Activated gamma-delta T cell treated with anti-CD3 and anti-CD28 coated beads, Interleukin-2, amount 50 U/mL, for 16 hours (primary cell): ENCODE measurements at places on chromosomes 7 and 10.

DNA sequence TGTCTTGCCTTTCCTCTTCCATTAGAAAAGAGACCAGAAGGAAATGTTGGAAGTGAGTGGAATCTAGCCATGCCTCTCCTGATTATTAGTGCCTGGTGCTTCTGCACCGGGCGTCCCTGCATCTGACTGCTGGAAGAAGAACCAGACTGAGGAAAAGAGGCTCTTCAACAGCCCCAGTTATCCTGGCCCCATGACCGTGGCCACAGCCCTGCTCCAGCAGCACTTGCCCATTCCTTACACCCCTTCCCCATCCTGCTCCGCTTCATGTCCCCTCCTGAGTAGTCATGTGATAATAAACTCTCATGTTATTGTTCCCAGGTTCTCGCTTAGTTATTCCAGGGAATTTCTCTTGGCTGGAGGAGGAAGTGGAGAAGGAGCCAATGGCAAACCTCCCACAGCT lies 4.2 kb downstream of the TMEM176A start:
- no peak for DNase-seq

DNA sequence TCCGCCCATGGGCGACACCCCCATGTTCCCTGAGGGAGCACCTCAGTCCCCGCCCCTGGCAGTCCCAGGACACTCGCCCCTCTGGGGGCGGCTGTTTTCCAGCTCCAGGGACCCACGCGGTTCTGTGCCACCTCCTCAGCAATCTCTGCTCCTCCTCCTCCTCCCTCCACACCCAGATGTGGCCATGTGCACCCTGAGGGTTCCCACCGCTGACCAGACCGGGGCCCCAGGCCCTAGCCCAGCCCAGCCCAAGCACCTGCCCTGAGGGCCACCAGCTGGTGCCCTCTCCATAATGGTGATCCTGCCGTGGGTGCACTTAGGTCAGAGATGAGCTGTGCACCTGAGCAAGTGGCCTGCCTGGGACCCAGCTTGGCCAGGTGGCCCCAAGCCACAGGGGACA lies 25.1 kb downstream of the AP5Z1 start:
- DNase-seq = no peak

- no peak for DNase-seq
Observed at GRCh38 chr7:115224922-115225321, 303.0 kb downstream of the MDFIC start.

DNA sequence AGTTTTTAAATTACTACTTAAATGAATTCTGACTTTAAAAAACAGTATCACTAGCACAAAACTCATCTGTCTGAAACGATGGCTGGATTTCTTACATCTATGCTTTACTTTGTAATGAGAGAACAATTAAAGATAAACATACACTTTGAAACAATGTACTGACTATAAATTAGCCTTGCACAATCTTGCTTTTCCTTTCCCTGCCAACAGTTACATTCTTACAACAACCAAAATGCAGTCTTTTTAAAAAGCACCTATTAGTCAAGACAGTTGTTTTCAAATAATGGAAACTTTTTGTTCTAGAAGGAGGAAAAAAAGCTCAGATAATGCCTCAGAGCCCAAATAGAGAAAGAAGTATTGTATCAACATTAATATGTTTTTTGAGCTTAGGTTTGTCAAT lies 153.3 kb downstream of the ELMO1 start:
- DNase-seq = no peak

- no peak for DNase-seq
Observed at GRCh38 chr10:103888113-103888841, 29.7 kb downstream of the STN1 start.

DNA sequence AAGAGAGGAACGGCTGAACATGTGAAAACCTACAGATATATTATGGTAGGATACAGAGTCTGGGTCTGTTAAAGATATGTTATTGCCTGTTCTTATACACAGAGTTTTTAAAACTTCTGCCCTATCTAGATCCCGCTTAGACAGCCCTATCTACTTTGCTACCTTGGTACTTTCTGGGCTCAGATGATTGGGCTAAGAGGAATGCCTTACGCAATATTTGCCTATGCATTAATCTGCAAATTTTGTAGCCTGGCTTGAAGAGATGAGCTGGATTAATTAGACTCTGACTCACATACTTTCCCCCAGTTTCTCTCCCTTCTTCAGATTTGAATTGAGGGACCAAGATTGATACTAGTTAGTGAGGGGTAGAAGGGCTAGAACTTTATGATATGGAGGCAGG lies 33.6 kb upstream of the A1CF start:
- no peak for DNase-seq
